ENCODE measurements at places on chromosomes 6 and 20.

GRCh38 chr6:111720931-111721496 is 115.3 kb upstream of the TRAF3IP2 start:
- DNase-seq = no peak

DNA sequence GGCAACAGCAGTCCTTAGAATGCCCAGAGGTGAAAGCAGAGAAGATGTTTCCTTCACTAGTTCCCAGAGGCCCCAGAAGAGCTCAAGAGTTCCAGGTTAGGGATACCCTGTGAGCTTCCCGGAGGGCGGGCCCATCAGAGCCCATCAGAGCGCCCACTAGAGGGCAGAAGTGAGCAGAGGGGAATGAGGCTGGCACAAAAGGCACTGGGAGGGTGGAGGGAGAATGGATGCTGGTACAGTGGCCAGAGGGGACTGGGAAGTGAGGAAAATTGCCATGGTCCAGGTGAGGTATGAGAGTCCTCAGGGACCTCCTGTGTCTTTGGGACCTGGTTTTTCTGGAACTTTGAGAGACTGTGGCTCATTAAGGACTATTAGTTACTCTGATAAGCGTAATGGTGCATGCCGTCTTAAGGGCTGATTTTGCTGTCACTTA is 57.3 kb downstream of the LINC00237 start:
- DNase-seq = peak; percentile 16

GRCh38 chr6:30964075-30964474 is 19.4 kb upstream of the MUC21 start:
- no peak for DNase-seq

GRCh38 chr6:43936476-43936875 is 166.5 kb downstream of the VEGFA start:
- no peak for DNase-seq

DNA sequence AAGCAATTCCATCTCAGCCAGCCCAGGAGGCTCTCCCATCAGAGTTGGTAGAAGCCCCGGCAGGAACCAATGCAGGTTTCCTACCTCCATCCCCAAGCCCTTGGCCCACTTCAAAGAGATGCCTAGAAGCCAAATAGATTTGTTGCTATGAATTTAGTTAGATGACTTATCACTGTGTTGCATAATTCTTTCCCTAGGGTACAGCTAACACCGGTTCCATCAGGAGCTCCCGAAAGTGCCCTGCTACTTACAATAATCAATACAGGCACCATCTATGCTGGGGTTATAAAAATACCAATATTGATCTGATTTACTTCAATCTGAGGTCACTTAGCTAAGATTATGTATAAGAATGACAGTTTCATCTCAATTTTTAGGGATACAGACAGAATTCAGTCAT is 113.0 kb downstream of the MAP7 start:
- DNase-seq = no peak

GRCh38 chr20:50518270-50518721 is 8.1 kb downstream of the PTPN1 start:
- no peak for DNase-seq

- no peak for DNase-seq
Measured at GRCh38 chr6:38846844-38847243, 131.7 kb downstream of the DNAH8 start.

- DNase-seq = no peak
Measured at GRCh38 chr6:324116-324728, 31.9 kb downstream of the DUSP22 start.

- DNase-seq = no peak
Measured at GRCh38 chr6:63391203-63391970, 71.6 kb upstream of the LGSN start.

DNA sequence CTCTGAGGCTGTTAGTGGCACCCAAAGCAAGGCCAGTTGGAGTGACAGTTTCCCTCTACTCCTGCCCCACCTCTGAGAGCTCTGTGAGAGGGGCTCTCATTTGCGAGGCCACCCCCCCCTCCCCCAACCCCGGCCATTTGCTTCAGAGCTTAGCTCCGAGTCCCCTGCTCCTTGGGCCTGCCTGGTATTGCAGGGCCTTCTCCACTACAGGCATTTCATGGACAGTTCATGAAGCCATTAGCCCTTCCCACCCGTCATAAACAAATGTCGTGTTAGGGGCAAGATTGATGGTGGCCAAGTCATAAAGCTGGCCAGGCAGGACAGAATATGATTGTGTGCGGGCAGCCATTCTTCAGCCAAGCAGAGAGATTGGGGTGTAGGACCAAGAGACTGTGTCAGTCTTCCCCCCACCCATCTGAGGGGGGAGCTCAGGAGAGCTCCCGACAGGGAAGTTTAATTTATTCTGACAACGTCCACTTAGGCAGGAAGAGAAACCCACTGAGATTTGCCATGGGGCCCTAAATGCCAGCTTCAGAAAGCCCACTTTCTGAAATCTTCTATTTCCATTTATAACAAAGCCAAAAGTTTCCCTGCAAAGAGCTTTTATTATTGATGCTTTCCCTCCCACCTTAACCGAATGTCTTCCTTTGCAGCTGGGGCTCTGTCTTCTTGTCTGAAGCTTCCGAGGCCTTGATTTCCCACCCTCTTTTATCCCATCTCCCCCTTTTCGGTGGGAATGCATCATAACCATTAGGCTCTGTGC is 7.2 kb downstream of the FOXC1 start:
- DNase-seq = no peak

- DNase-seq = no peak
Measured at GRCh38 chr6:129494586-129494985, 215.4 kb downstream of the ARHGAP18 start.

- DNase-seq = no peak
Measured at GRCh38 chr6:167760979-167761793, 65.5 kb upstream of the AFDN start.

DNA sequence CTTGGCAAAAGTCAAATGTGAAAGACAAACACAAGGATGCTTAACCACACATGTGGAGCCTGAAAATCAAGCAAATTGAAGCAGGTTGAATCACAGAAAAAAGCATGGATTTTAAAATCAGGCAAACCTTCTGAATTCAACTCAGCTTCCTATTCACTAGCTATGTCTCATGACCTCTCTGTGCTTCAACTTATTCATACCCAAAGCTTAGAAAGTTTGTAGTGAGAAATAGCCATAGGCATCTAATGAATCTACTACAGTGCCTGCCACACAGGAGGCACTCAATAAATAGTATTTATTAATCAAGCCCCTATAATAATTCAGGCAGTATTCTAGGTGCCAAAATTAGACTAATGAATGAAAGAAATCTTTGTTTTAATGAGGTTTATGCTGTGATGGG is 112.2 kb upstream of the TNFAIP3 start:
- DNase-seq = no peak

GRCh38 chr6:163017801-163018200 is 290.0 kb downstream of the PACRG start:
- no peak for DNase-seq

DNA sequence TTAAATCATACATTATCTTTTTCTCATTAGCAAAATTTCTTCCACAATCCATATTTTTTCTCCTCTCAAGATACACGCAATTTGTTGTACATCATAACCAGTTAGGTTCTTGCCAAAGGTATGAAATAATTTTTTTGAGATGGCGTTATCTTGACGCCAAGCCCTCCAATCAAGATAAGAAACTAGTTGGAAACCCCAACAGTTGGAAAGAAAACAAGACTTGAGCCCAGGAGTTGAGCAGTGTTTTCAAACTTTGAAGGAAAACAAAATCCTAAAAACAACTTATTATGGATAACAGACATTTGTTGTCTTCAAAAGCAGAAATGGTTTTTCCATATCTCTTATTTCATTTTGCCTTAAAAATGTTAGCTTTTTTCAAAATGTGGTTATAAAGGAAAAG is 184.8 kb downstream of the SLC24A3 start:
- DNase-seq = no peak

GRCh38 chr6:33812669-33813068 is 8.9 kb upstream of the MLN start:
- no peak for DNase-seq

- no peak for DNase-seq
Measured at GRCh38 chr6:45815466-45816125, 200.1 kb downstream of the CLIC5 start.

GRCh38 chr6:45663251-45664221 is 285.8 kb upstream of the SUPT3H start:
- DNase-seq = no peak

- DNase-seq = no peak
Measured at GRCh38 chr6:139926711-139927110, 552.3 kb upstream of the CITED2 start.

- DNase-seq = no peak
Measured at GRCh38 chr6:144778773-144779492, 493.8 kb downstream of the UTRN start.

GRCh38 chr20:2220298-2220697 is 75.5 kb upstream of the TGM3 start:
- no peak for DNase-seq

GRCh38 chr6:145480024-145480423 is 255.3 kb downstream of the EPM2A start:
- no peak for DNase-seq

DNA sequence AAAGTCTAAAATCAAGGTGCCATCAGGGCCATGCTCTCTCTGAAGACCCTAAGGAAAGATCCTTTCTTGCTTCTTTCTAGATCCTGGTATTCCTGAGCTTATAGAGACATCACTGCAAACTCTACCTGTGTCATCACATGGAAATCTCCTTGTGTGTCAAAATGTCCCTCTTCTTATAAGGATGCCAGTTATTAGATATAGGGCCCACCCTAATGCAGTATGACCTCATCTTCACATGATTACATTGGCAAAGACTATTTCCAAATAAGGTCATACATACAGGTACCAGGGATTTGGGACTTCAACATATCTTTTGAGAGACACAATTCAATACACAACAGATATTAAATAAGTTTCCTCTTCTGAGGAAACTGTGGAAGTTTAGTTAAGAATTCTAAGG is 123.9 kb downstream of the UNC5CL start:
- no peak for DNase-seq

DNA sequence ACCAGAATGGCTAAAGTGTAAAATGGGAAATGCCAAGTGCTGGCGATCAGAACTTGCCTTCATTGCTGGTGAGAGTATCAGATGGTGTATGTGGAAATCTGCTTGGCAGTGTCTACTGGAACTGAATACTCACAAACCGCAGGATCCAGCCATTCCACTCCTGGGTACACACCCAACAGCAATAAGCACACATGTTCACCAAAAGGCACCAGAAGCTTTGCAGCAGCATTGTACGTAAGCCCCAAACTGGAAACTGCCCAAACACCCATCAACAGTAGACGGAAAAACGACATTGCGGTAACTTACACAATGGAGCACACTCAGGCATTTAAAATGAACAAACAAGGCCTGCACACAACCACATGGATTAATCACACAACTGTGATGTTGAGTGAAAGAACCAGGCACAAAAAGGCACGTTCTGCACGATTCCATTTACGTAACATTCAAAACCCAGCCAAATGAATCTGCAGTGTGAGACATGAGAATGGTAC is 37.3 kb upstream of the BPIFA2 start:
- DNase-seq = no peak

DNA sequence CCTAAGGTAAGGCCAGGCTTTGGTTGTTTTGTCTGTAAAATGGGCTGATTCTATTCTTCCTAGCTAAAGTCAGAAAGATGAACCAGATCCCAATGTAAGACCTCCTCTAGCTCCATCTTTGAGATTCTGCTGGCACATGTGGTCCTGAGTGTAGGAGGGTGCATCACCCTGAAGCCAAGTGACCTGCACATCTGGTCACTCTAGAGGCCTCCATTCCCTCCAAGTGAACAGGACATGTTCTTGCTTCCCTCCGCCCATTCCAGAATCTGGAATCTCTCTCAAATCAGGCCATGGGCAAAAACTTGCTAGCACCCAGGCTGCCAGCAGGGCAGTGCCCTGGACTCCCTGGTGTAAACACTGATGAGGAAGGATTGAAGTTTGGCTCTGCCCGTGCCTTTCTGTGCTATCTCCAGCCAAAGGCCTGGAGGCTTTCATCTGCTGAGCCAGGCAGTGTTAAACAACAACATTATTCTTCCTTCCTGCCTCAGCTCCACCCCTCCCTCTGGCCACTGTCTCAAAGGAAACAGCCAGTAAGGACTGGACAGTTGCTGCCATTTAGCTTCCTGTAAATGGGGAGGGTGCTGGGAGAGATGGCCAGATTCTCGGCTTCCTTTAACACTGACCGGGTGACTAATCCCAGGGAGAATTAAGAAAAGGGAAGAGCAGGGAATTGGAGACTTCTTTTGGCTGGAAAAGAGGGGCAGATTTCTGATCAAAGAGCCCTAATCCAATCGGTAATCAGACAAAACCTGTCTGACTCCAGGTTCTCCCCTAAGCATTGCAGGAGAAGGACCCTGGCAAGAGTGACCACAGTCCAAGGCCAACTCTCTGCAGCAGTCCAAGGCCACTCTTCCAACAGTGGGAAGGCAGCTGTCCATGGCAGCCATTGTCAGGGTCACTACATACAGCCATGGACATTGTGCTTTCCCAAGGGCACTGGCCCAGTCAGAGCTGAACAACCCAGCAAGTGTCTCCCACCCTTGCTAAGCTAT is 19.5 kb upstream of the ADGRF1 start:
- no peak for DNase-seq

DNA sequence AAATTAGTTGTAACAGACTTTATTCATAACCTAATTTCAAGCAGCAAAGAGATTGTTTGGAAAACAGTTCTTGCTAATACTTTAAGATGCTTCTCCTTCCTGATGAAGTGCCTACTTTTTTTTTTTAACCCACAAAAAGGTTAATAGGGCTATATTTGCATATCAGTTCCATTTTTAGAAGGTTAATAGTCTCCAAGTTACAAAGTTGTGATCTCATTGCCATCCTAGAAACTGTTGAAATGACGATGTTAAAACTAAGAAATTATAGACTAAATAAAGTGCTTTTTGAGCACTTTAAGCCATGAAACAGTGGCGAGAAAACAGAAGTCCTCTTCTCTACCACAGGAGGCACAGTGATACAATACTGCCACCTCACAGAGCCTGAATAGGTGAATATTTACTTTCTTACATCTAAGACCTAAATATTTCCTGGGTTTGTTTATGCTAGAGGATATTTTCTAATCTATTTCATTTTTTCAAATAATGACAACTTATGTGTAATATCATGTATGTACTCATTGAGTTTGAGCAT is 5.3 kb downstream of the RNF144B start:
- DNase-seq = no peak

- DNase-seq = no peak
Measured at GRCh38 chr6:15489261-15489962, 173.4 kb downstream of the DTNBP1 start.

DNA sequence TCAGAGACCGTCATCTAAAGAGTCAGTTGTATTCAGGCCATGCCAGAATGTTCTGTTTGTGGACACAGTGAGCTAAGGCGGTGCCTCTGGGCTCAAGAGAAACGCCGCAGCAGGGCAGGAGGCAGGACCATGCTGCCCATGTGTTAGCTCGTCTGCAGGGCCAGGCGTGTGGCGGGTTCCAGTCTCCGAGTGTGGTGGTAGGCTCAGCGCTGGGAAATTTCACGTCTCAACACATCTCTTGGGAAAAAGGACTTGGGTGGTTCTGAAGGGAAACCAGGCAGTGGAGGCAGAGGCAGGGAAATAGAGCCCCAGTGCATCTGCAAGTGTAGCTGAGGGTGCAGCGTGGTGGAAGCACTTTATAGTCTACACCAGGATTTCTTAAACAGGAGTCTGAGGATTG is 56.9 kb upstream of the TAGAP start:
- no peak for DNase-seq

Measured in stimulated activated CD8-positive, alpha-beta memory T cell treated with anti-CD3 and anti-CD28 coated beads, Interleukin-4, amount 100 ng/mL, for 4 hours (primary cell).